ENCODE measurements at places on chromosomes 3 and 15.

GRCh38 chr3:18717598-18717997 is 292.5 kb upstream of the SATB1 start:
- no peak for DNase-seq

DNA sequence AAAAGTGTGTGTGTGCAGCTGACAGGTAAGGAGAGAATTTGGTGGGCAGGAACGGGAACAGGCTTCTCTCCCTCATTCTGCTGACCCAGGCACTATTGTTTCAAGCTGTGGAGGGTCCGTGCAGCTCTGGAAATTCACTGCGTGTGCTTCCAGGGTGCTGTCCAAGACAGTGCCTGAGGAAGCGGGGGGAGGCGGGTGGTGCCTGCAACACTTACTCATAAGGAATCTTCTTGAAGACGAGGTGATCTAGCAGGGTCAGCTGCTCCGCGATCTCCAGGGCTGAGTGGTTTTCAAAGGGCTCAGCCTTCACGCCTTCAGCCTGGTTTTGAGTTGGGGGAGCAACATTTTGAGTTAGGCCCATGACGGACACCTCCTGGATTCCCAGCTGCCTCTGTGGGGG is 46.6 kb upstream of the CTSH start:
- no peak for DNase-seq

GRCh38 chr15:78951841-78952238 is 7.0 kb upstream of the CTSH start:
- no peak for DNase-seq

DNA sequence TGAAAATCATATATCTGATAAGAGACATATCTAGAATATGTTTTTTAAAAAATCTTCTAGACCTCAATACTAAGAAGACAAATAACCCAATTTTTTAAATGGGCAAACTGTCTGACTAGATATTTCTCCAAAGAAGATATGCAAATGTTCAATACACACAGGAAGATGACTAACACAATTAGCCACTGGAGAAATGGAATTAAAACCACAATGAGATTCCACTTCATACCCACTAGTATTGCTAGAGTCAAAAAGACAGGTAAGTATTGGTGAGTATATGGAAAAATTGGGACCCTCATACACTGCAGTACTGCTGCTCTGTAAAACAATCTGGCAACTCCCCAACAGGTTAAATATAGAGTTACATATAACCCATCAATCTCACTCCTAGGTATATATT is 33.1 kb upstream of the TOPAZ1 start:
- DNase-seq, result no peak

DNA sequence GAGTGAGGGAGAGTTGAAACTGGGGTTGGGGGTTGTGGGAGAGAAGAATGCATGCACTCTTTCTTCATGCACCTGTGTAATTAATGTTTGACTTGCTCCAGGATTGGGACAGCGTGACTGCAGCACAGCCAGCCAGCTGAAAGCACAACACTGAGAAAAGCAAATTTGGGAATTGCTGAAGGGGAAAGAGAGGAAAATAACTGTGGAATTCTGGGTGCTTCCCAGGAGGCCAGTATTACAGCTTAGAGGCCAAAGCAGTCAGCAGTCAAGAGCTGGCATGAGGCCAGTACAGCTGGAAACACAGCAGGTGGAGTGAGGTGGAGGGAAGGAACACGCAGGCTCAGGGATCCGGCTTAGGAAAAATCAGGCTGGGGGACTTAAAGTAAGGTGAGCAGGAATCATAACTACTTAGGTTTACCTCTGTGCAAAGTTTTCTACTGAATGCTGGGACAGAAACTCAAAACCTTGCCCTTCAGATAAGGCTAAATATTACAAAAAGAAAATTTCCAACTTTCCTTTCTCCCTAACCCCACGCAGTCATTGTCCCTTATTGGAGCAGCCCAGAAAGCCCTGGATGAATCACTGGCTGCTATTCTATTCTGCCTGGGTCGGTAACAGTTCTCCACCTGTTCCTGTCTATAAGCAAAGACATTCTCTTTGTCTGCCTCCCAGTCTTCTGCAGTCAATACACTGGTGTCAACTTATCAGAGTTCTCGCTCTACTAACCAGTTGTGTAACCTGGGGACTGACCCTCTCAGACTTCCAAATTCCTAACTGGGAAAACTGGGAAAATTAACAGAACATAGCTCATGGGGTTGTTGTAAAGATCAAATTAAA is 167.2 kb downstream of the MAGI1 start:
- DNase-seq, result no peak

DNA sequence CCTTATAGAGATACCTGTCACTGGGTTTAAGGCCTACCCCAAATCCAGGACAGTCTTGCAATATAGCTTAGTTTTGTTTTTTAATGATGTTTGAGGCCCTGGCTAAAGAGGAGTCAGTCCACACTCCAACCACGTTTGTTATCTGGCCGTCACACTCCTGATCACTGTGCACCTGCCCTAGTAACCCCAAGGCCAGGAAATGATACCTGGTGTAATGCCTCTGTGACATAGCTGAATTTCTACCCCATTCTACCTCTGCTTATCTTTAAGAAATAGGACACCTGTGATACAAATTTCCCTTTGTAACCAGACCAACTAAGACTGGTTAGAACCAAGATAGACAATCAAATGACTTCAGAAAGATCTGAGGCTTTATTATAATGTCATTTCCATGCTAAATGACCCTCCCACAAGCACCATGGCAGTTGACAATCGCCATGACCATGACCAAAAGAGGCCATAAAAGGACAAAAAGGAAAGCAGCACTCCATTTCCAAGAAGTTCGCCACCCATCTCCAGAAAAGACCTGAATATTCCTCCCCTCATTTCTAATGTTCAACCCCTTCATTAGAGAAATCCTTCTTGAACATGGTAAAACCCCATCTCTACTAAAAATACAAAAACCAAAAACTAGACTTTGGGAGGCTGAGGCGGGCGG is 4.8 kb upstream of the RTP3 start:
- DNase-seq, result no peak

DNA sequence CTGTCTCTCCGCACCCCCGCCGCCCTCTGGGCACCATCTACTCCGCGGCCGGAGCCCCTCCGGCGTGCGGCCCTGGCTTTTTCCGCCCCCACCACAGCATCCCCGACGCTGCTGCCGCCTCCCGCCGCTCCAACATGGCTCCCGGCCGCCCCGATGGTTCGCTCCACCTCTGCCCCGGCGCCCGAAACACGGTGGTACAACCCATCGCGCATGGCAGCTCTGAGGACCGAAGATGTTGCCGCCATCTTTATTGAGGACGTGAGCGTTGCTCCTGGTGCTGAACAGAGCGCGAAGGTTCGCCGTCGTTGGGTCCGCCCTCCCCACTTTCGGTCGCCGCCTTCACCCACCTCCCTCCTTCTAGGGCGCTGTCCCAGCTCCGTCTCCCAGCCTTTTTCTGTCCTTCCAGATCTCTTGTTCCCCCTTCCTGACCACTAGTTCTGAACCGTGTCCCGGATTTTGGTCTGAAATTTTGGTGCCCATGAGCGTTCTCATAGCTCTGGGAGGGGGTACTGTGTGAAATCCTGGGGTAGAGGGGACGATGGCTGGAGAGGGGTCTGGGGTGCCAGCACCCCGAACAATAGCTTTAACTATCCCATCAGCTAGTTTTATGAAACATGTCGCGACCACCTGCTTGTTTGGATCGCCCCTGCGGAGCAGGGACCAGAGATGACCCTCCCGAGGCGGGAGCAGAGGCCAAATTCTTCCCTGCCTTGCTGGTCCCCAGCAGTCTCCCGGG is at the start of gene CELSR3:
Gene CELSR3 (minus strand): TSS at position 134 of the 736 bp plus-strand sequence. CDS start 252 bp downstream, outside the sequence.
- DNase-seq, result peak; percentile 68

- DNase-seq, result no peak
These were observed 64.2 kb downstream of the SCAPER start for GRCh38 chr15:76840830-76841460.

GRCh38 chr3:31768479-31769125 is 212.5 kb downstream of the OSBPL10 start:
- DNase-seq, result peak; percentile 50

GRCh38 chr3:47221798-47222197 is 57.9 kb upstream of the SETD2 start:
- DNase-seq, result no peak

DNA sequence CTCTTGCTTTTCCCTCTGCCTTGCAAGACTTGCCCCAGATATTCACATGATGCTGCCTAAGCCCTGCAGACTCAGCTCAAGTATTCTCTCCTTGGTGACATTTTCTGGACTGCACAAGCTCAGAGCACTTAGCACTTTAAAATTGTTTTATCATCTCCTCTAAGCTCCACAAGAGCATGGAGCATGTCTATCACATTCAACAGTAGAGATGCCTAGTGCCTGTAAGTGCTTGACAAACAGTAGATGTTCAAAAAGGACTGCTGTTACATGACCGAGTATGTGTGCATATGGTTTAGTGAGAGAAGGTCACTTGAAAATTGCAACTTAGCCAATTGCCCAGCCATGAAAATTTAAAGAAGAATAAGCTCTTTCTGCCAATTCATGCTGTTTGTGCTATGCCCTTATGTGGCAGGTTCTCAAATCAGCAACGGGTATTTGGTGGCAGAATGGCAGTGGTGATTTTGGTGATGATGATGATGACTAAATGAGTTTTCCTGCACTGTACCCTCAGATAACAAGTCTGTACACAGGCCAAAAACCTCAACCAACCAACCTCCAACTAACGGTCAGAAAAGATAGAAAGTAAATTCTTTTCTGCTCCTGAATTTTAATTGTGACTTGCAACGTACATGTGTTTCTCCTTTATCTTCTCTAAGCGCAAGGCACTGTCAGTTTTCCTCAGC is 647.2 kb upstream of the UBE2E2 start:
- no peak for DNase-seq
